ENCODE measurements at places on chromosomes 2 and 18.
A peak's percentile ranks its signal among the peaks of the same experiment; 100 is the strongest.

DNA sequence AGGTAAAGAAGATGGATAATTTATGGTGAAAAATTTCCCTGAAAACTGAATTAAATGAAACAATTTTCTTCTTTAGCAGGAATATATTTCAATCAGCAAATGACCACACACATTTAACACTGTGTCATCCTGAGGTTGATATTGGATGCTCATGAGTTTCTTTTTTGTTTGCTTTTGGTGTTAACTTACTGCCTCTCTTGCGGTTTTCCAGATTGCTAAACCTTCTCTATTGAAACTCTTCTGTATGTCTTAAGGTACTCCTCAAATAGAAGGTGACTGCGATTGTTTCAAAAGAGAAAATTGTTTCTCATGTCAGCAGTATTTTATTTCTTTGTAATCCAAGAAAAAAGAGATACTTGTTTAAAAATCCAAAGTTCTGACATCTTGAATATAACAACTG lies 99.1 kb downstream of the LRRTM1 start:
- DNase-seq: no peak

GRCh38 chr2:11559786-11560155 lies 25.9 kb downstream of the GREB1 start:
- no peak for DNase-seq

- DNase-seq: no peak
Measured at GRCh38 chr18:72273025-72273424, 271.1 kb downstream of the CBLN2 start.

- no peak for DNase-seq
Measured at GRCh38 chr2:237901932-237902850, 42.8 kb downstream of the RAMP1 start.

GRCh38 chr2:163269374-163270021 lies 430.9 kb upstream of the KCNH7 start:
- DNase-seq: no peak

- DNase-seq: peak; percentile 46
Measured at GRCh38 chr2:8821276-8822217, 15.9 kb downstream of the KIDINS220 start.

GRCh38 chr2:43454791-43455190 lies 141.0 kb downstream of the THADA start:
- DNase-seq: no peak

DNA sequence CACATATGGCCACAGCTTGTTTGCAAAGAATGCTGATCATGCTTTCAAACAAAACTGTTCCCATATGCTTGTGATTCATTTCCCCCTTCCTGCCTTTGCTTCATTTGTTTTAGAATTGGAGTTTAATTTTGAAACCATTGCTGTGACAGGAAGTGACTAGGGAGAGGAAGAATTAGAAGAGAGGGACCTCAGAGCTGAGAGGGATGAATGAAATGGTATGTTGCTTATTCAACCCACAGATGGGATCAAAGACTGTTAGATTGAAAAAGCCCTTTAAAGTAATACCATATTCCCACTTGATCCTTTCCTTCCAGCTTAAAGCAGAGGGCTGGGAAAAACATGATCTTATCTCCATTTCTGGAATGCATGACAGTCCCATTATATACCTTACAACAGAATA lies 106.2 kb upstream of the RNF152 start:
- peak; percentile 98 for DNase-seq

DNA sequence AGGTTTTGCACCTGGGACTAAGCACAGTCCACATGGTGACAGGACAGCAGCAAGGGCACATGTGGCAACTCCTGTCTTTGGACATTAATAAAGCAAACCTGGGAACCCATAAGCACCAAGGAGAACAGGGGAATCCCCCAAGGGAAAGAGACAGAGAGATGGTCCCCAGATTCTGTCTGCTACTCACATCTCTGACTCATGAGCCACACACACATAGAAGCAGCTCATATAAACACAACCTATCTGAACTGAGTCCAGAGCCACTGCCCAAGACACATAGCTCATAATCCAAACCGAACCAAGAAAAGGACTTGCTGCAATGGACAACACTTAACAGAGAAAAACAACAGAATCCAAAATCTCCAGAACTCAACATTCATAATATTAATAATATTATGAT lies 82.5 kb downstream of the OSBPL1A start:
- DNase-seq: no peak

GRCh38 chr2:219073413-219074129 lies 12.8 kb upstream of the IHH start:
- peak; percentile 40 for DNase-seq

DNA sequence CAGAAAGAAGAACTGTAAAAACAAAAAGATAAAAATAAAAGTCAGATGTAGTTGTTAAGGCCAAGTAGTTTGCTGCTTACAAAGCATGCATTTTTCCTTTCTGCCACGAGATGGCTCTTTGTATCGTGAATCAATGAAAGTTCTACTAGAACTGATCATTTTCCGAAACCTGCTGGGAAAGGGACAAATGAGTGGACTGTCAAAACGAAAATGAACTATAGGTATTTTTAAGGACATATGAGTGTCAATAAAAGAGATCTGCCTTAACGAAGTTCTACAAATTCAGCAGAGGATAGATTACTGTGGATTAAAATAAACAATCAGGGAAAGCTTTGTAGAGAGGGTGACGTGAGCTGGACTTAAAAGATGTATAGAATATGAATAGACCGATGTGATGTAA lies 15.0 kb upstream of the ELOA2 start:
- peak; percentile 38 for DNase-seq

GRCh38 chr2:139465789-139466188 lies 685.6 kb upstream of the NXPH2 start:
- DNase-seq: no peak

DNA sequence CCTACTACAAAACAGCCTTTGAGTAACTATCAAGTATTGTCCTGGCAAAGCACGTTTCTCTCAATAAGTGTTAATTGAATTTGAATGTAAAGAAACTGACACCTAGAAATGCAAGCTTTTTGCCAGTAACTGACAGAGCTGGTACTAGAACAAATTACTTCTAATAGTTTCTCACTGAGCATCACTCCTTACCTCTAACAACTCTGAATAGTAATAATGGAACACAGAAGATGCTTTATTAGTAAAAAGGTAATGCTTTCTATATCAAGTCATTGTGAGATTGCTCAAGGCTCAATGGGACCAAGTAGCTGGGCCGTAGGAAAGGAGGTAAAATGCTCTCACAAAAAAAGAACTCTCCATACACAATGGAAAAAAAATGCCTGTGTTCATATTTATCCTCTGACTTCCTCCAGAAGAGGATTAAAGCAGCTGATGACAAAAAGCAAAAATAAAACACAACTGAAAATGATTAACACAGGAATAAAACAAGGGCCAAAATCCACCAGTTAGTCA lies 11.8 kb downstream of the RASGRP3 start:
- DNase-seq: no peak

GRCh38 chr18:62325806-62326645 lies 916 bp downstream of the TNFRSF11A start:
- no peak for DNase-seq

DNA sequence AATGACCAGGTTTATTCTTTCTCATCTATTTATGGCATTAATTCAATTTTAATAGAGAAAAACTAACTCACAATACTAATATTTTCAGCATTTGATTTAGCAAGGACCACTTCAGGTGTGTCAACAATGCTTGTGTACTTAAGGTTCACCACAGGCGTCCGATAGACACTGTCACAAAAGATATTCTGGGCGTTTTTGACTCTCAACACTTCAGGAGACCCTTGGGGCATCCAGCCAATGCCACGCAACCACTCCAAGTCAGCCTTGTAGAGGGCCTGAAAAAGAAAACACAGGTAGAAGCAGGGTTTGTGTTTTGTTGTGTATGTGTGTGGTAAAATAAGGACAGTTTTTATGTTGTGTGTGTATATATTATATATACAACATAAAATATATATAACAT lies 158.2 kb downstream of the NEB start:
- DNase-seq: no peak

GRCh38 chr2:35463805-35464596 lies 891.6 kb upstream of the CRIM1 start:
- DNase-seq: peak; percentile 34

DNA sequence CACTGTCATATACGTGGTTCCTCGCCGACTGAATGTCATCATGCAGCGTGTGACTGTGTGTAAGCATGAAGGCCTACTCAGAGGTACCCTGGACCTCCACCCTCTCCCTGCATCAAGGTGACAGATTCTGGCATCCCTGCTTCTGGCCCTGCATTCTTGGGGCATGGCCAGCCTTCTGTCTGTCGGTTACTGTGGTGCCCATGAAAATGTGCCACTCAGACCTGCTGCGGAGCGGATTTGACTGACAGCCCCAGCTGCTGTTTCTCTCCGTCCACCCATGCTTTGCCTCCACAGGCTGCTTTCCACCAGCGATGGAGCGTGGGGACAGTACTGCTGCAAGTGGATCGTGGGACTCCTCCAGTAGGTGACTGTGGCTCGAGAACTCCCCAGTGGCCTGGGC lies 9.6 kb downstream of the TMEM177 start:
- no peak for DNase-seq

DNA sequence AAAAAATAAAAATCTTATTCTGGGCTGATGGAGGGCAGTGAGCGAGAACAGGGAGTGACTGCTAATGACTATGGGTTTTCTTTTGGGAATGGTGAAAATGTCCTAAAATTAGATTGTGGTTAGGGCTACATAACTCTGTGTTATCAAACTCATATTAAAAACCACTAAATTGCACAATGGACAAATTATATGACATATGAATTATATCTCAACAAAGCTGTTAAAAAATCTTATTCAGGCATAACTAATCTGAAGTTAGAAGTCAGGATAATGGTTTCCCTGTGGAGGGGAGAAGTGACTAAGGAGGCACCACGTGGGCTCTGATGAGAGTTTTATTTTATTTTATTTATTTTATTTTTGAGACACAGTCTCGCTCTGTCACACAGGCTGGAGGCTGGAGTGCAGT lies 32.1 kb upstream of the DPP4 start:
- peak; percentile 69 for DNase-seq

GRCh38 chr2:67652679-67653078 lies 255.5 kb downstream of the ETAA1 start:
- DNase-seq: no peak

- DNase-seq: peak; percentile 16
Measured at GRCh38 chr2:178306352-178307073, 112.2 kb downstream of the OSBPL6 start.

GRCh38 chr18:68267583-68267982 lies 447.3 kb downstream of the TMX3 start:
- peak; percentile 91 for DNase-seq

GRCh38 chr18:44777457-44778192 lies 96.9 kb downstream of the SETBP1 start:
- no peak for DNase-seq

DNA sequence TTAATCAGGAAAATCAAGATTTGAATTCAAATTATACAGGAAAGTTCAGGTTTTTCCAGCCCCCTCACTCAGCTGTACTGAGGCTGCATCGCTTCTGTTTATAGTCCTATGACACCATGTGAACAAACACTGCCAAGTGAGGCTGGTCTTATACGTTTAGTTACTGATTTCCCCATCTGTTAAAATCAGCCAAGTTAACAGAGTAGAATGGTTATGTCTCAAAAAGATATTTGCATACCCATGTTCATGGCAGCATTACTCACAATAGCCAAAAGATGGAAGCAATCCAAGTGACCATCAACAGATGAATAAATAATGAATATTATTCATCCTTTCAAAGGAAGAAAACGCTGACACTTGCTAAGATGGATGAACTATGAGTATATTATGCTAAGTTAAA lies 43.8 kb downstream of the REEP1 start:
- no peak for DNase-seq

DNA sequence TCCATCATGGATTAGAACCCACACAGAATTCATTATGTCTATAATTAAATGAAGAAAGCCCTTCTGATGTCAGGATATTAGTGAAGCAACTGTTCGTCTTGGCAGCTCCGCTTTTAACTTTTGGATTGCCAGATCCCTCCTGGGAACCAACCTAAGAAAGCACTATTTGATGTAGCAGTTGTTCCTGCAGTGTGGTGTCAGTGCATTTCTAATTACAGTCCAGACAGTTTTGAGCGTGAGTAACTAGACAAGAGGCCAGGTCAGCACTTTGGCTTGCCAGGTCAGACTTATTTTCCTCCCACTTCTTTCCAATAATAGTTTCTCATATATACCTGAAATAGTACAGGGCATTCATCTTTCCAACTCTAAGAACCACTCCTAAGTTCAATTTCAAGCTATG lies 13.8 kb downstream of the NRXN1 start:
- no peak for DNase-seq

GRCh38 chr2:166140932-166141331 lies 13.1 kb upstream of the SCN1A start:
- DNase-seq: no peak

GRCh38 chr18:21281603-21282002 lies 39.6 kb downstream of the GREB1L start:
- DNase-seq: no peak

DNA sequence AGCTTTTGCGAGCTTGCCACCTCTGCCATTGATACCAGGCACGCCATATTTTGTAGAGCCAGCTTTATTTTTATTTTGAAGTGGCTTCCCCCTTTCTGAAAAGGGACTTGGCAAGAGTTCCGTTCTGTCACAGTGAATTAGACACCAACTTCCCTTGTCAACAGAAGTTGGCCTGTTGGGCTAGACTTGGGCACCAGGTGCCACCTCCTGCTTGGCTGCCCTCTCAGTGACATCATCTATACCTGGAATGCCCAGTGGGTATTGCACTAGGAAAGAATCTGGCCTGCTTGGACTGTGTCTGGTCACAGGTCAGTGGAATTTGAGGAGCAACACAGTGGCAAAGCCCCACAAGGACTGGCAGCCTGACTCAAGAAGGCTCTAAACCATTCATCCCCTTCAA lies 101.0 kb downstream of the BCL2L11 start:
- no peak for DNase-seq

DNA sequence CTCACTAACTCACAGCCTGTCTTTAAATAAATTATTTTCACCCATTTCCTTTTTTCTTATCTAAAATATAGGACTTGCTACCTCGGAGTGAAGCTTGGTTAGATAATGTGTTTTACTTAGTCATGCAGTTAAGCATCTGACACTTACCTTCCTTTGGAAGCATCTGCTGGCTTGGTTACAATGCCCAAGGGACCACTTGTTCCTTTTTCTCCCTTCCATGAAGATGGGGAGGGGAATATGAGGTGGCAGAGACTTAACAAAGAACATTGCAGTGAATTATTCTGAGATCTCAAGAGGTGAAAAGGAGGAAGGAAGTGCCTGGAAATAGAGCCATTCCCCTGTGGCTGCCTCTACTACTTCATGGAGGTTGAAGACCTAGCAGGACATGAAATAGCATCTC lies 145.4 kb upstream of the FOSL2 start:
- peak; percentile 44 for DNase-seq

GRCh38 chr2:215717501-215718381 lies 281.9 kb upstream of the FN1 start:
- peak; percentile 55 for DNase-seq
